Spinal cord (tissue), 10 donors: ENCODE measurements at places on chromosomes 16 and 17. TPM values are rescaled to one million over a fixed set of nuclear protein-coding genes. Genes with fewer than 3 reads are reported as not detected.

GRCh38 chr16:27500801-27501200 lies 48.9 kb downstream of the GTF3C1 start:
- DNase-seq: no peak

KAT8 gene
- total RNA-seq: 81.9 TPM

GRCh38 chr16:85359147-85359822 lies 247.0 kb upstream of the CIBAR2 start:
- no peak for DNase-seq

SDK2 gene
- 10.9 TPM for total RNA-seq
